Stimulated activated CD4-positive, alpha-beta T cell treated with anti-CD3 and anti-CD28 coated beads, Interleukin-15, amount 100 ng/mL, for 24 hours (primary cell): ENCODE measurements at places on chromosomes 16 and 17.

DNA sequence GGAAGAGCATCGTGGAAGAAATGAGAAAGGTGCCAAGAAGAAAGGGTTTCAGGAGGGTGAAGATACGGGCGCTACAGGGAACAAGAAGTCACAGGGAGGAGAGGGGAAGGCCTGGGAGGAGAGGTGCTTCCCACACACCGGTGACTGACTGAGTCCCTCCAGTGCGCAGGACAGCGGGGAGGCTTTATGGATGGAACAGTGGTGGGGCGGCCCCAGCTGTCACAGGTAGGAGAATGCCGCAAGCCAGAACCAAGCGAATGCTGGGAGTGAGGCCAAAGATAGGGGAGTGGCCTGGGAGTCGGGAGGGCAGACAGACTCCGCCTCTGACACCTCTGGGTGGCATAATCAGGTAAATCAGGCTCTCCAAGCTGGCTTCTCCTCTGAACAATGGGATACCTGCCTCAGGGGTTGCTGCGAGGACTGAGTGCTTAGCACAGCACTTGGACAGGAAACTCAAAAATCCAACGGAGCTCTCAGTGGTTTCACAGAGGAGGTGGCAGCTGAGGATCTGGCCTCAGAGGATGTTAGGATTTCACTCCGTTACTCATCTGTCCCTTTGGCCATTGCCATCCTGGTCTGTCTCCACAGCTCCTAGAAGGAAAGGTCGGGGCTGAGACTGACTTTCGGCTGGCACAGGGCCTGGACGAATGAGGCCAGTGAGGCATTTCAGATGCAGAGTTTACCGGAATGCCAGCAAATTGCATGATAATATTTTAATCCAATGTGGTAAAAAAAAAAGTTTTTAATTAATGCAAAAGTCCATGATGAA, 717 bp upstream of the CNP start:
- peak; percentile 83 for DNase-seq

- no peak for DNase-seq
These were observed 8.8 kb upstream of the NR1D1 start for GRCh38 chr17:40108970-40109824.

GRCh38 chr16:53955221-53955875, 251.4 kb downstream of the FTO start:
- DNase-seq = no peak

DNA sequence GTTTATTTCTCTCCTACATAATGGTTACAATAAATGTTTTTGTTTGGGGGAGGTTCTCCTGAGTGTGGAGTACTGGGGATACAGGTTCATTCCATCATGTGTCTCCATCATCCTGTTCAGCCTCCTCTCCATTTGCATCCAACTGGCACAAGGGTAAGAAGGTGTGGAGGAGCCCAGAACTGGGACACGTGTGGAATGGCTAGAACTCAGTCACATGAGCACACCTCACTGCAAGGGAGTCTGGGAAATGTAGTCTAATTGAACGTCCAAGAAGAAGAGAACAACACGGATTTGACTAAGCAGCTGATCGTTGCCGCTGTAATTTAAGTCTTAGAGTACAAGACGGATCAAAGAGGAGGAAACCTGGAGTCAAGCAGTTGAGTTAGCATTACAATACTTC, 6.1 kb downstream of the OR1A1 start:
- DNase-seq = no peak

- no peak for DNase-seq
These were observed 71.7 kb downstream of the ARHGAP17 start for GRCh38 chr16:24943471-24943870.

GRCh38 chr17:18961634-18962493, 9.9 kb downstream of the SLC5A10 start:
- peak; percentile 41 for DNase-seq

GRCh38 chr16:20089246-20089965, 15.7 kb upstream of the GPR139 start:
- DNase-seq = no peak

GRCh38 chr17:2058586-2059546, 4.0 kb downstream of the HIC1 start:
- DNase-seq = peak; percentile 80

DNA sequence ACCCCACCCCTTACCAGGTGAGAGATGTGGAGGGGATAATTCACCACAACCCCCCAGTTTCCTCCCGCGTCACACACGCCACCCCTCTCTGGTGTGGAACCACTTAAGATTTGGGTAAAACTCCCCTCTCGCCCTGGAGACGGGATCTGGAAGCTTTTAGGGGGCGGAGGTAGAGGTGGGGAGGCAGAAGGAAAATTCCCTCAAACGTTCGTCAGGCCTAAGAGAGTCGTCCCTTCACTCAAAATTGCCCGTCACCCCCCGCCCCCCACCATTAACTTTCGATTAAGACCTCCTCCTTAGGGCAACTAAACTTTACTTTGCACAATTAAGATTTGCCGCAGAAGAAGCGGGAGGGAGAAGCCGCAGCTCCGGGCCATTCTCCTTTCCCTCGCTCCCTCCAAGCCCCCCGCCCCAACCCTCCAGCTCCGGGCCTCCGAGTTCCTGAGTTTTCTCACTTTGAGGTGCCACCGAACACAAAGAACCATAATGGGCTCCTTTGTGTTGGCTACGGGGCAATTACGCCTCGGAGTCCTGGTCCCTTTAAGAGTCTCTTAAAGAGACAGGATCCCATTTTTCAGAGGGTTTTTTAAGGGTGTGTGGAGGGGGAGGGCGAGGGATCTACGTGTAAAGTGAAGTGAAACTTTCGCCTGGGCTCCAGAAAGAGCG, 985 bp upstream of the FZD2 start:
- peak; percentile 12 for DNase-seq

GRCh38 chr17:29659155-29659554, 36.4 kb upstream of the CORO6 start:
- peak; percentile 21 for DNase-seq

DNA sequence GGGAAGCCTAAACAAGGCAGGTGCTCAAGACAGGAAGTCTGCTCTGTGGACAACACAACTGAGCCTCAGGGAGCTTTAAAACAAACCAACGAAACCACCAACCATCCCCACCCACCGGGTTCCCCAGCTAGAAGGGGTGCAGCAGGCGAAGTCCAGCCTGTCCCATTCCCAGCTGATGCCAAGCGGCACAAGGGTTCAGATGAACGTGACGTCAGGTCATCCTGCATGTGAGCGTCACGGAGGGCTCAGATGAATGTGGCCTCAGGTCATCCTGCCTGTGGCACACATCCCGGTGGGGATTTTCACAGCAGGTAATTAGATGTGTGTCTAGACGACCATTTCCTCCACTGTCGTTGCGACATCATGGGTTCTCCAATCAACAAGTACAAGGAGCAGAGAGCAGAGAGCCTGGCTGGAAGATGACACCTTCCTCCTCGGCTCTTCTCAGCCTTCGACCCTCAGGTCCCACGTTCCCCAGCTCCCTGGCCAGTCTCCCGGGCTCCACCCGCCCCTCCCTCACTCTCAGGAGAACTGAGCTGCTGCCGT, 246.5 kb downstream of the FOXL1 start:
- DNase-seq = no peak

GRCh38 chr16:47320546-47321310, 140.1 kb downstream of the ITFG1 start:
- DNase-seq = no peak

DNA sequence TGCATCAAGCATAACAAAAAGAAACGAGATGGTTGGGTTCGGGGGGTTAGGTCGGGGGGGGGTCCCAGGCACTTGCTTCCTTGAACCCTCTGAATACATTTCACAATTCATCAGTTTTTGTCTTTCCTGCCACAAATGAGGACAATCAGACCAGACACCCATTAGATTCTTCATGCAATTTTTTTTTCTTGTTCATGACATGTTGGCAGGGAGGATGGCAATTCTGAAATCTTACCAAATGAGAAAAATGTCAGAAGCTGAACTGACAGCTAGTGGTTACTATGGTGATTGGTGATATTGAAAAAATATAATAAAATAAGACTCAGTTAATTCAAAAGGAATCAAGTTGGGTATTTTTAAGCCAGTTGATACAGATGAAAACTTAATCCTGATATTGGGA, 419.5 kb upstream of the PSMD7 start:
- DNase-seq = no peak

GRCh38 chr17:63785556-63785955, 11.6 kb downstream of the DDX42 start:
- DNase-seq = no peak

DNA sequence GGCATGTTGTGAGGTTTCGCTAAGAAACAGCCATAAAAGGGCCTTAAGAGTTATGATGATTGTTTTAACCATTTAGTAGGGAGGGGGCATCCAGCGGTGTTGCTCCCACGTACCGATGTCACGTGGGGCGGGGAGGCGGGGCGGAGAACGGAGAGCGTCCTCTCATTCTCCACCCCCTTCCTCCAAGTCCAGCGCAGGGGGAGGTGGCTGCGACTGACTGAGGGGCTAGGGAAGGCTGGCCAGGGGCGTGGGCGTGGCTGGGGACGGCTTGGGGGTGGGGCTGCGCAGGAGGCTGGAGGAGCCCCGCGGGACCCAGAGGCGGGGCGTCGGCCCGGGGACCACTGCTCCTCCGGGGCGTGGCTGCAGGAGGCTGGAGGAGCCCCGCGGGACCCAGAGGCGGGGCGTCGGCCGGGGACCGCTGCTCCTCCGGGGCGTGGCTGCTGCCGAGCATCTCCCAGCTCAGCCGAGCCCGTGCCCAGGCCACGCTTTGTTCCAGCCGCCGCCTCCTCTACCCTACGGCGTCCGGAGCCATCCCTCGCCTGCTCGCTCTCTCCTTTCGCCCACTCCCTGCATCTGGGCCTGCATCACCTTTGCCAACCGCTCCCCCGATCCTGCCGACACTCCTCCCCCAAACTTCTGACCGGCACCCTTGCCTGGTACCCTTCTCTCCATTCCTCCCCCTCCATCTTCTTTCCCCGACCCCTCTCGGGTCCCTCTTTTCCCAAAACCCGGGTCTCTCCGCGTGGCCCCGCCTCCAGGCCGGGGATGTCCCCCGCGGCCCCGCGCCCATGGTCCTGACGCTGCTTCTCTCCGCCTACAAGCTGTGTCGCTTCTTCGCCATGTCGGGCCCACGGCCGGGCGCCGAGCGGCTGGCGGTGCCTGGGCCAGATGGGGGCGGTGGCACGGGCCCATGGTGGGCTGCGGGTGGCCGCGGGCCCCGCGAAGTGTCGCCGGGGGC, at the start of gene SARM1:
TSS of gene SARM1 (plus strand) at position 450 of the 958 bp plus-strand sequence. CDS start at position 789, 339 bp downstream.
- peak; percentile 94 for DNase-seq

- DNase-seq = no peak
These were observed 17.2 kb downstream of the USP7 start for GRCh38 chr16:8946544-8946943.

DNA sequence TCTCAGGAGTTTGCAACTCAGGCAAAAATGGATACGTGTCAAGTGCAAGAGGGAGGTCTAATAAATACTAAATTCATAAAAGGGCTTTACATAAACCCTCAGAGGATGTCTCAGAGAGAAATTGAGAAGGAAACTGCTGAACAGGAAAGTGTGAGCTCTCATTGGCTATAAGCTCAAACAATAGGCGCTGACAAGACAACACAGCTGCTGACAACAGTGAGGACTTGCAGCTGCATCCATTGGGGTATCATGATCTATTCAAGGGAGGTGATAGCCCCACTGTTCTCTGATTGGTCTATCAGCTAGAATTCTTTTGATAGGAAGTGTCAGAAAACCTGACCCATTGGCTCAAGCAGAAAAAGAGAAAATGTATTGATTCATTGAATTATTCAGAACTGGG, 187.2 kb downstream of the CBLN1 start:
- no peak for DNase-seq

GRCh38 chr16:57444711-57445110, 2.5 kb downstream of the CIAPIN1 start:
- DNase-seq = no peak

DNA sequence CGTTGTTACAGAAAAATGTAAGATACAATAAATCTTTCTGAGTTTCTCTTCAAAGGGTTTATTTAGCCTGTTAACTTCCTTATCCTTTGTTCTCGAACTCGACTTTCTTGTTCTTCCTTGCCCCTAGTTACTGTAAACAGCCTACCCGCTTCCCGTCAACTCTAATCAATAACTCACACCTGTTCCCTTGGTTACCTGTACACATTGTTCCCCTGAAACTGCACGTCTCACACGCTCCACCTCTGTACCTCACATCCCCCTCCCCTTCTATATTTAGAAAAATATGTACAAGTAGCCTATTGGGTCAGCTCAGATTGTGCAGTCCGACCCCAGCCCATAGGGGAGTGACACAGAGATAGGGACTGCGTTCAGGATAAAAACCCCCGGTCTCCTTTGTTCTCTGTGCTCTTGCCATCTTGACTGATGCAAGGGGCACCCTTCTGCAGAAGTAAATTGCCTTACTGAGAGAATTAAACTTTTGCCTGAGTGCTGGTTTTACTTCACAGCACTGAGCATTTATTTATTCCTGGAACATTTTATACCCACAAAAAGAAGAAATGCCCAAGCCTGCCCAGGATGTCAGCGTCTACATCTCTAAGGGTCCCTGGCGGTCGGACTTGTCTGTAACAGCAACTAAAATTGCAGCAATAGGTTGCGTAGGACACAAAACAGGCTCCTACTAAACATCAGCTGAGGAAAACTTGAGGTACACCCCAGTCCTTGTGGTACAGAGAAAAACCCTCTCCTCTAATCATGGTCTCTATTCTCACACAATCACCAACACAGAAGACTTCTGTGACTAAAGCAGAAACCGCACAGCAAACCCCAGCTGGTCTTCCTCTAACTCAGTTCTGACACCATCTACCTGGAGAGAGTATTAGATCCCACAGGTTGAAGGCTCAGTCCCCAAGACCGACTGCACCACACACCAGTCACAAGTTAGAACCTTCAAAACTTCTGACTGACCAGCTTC, 11.3 kb downstream of the WDR45B start:
- DNase-seq = no peak

DNA sequence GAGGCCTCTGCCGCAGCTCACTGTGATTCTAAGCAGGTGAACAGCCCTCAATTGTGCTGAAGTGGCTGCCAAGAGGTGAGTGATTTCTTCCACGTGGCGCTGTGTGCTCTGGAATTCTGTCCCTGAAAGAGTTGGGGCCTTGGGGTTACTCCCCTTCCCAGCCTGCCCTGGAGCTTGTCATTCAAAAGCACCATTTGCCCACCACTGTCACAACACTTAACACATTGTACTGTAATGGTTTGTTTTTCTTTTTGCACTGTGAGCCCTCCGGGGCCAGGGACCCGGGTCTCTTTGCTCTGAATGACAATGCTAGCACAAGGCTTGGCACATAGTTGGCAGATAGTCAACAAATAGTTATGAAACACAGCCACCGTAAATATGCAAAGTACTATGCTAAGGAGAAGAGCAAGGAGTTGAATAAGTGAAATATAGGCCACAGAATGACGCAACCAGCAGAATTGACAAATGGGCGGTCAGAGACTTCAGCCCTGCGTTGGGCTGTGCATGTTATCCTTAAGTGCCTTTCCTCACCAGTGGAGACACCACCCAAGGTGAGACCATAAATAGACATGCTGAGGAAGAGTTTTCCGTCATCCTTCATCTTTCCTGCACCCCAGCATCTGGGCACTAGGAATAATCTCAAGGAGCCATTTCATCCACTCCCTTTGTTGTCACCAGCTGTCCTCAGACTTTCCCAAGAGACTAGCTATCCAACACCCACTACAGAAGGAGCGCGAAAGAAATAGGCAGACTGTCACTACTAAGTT, 112.0 kb upstream of the DNAH9 start:
- no peak for DNase-seq

- no peak for DNase-seq
These were observed 123.0 kb downstream of the KCNJ2 start for GRCh38 chr17:70292366-70292765.

- DNase-seq = no peak
These were observed 488 bp upstream of the SEBOX start for GRCh38 chr17:28365487-28365886.

- DNase-seq = no peak
These were observed 19.4 kb downstream of the EMP2 start for GRCh38 chr16:10561001-10561400.
